Motor neuron (in vitro differentiated cells): ENCODE measurements at places on chromosomes 6 and 20.
A peak's percentile ranks its signal among the peaks of the same experiment; 100 is the strongest.

GRCh38 chr6:20893412-20893811 lies 359.2 kb downstream of the CDKAL1 start:
- ATAC-seq = no peak

- ATAC-seq = no peak
Observed at GRCh38 chr6:35703554-35703953, 14.8 kb upstream of the FKBP5 start.

DNA sequence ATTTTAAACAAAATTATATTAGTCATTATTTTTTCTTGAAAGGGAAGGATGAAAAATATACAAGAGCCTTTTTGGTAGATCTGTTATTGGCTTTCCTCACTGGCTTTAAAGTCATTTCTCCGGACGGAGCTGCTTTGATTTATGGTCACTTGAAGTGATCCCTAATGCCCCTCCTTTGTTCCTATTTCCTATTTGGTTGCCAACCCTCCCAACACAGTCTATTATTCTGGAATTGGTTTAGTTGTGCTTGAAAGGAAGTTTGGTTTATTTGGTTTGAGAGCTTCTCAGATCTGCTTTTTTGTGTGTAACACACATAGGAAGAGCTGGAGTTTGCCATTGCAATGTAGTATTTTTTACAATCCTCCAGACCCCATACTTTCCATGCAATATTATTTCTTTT lies 347.9 kb downstream of the RFPL4B start:
- ATAC-seq = peak; percentile 33

- ATAC-seq = no peak
Observed at GRCh38 chr6:57108691-57109090, 18.7 kb downstream of the ZNF451 start.

GRCh38 chr6:5667737-5668136 lies 339.0 kb downstream of the NRN1 start:
- ATAC-seq = no peak

- no peak for ATAC-seq
Observed at GRCh38 chr20:2330090-2330695, 34.4 kb downstream of the TGM3 start.

DNA sequence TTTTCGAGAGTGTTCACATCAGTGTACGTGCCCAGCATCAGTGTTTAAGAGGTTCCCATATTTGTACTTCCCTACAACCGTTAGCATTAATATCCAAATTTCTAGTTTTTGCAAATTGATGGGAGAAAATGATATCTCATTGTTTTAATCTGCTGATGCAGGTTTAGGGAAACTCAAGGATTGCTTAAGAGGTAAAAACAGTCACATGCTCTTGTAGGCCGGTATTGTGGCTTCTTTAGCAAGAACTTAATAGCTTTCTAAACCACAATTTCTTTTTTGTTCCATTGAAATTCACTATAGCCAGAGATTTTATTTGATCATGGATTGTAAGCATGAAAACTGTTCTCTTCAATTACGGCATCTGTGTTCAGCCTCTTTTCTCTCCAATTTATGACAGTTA lies 29.5 kb downstream of the BEND6 start:
- peak; percentile 69 for ATAC-seq

DNA sequence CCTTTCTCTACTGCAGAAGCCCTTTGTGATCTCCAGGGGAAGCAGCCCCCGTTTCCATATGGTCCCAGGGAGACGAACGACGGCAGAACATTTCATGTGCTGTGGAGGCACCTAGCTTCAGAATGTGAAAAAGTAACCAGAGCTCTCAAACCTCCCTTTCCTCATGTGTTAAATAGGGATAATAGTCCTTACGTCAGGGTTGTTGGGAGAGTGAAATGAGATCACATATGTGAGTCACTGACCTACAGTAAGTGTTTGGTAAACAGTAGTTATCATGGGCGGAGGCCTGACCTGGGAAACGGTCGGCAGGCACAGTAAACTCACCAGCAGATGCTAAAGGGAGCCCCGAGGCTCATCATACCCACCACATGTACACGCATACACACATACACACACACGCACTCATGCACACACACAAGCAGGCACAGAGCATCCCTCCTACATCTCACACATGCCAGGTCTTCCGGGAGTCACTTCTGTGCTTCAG lies 89.7 kb downstream of the LY86 start:
- peak; percentile 85 for ATAC-seq

DNA sequence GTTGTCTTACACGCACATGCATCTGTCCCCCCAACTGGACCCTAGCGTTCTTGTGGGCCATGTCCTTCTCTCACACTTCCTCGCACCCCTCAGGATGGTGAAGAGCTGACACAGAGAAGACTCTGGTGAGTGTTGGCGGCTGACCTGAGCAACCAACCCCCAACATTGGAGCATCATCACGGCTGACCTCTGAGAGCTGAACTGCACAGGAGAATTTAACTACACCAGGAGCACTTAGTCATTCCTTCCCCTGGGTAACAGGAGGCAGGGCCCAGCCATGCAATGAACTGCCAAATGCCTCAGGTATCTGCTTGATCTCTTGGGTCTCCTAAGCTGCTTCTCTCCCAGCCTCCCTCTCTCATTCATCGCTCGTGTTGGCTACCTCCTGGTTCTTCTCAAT lies 88.5 kb downstream of the PSMG4 start:
- no peak for ATAC-seq

GRCh38 chr6:130070792-130071191 lies 52.4 kb downstream of the L3MBTL3 start:
- no peak for ATAC-seq

DNA sequence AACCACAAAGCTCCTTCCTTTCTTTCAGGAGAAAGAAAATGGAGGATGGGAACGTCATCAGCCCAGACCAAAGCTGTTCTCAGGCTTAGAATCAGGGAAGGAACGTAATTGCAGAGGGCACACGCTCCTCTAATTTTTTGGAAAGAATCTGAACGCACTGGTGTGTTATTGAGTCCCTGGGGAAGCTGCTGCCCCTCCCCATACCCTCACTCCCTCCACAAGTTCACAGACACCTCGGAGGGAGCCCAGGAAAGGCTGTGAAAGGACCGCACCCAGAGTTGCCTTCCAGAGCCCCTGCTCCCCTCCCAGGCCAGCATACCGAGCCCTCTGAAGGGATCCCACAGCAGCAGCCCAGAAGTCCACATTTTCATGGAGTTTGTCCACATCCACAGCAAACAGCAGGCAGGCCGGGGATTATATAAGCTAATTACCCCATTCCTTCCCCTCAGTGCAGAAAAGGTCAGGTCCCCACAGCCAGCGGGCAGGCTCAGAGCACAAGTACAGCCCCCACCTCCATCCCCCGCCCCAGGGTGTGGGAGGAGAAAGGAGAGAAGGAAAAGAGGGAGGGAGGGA lies 53.7 kb downstream of the ANKRD60 start:
- no peak for ATAC-seq

GRCh38 chr6:105794239-105794638 lies 291.9 kb upstream of the PRDM1 start:
- no peak for ATAC-seq

- peak; percentile 60 for ATAC-seq
Observed at GRCh38 chr20:45963059-45964005, 8.7 kb downstream of the ZNF335 start.

DNA sequence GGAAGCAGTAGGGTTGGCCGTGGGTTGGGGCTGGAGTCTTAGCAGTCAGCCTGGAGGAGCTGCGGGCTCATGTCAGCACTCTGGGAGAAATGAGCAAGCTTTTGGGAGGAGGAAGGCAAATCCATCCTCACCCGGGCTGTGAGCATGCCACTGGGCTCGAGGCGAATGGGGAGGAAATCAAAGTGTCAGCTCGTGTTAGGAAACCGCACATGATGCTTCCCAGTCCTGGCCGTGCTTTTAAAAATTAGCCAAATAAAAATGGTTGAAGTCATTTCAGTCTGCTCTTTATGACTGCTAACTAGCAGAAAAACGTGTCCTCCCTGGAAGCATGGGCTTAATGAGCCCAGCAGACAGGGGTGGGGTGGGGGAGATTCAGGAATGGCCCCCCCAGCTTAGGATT lies 98.1 kb downstream of the NFATC2 start:
- ATAC-seq = no peak

DNA sequence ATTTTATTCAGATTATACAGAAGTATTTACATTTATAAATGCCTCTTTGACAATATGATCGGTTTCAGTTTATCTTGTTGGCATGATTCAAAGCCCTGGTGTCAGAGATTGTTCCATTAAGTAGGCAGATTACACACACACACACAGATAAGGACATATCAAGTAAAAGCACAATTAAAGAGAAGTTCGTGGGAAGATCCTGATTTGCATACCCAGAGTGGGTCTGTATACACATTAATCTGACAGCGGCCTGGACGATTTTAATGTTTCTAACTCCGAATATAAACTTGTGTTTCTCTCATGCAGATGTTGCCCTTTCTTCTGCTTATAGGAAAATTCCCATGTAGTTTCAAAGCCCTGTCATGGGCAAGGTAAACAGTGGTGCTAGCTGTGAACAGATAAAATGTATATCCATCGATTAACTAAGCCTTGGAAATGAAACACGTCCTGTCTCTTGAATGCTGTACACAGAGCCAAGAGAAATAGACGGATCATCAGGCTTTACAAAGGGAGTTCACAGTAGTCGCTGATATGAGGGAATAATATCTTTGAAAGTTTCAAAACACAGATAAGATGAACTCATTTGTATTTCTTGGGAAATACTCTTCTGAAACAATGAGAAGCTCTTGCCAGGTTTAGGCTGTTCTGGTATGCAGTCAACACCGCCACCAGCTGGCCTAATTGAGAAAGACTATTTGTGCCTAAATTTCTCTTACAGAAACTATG lies 108.2 kb upstream of the GMDS start:
- peak; percentile 76 for ATAC-seq

- no peak for ATAC-seq
Observed at GRCh38 chr6:134341999-134342567, 24.2 kb upstream of the SGK1 start.

DNA sequence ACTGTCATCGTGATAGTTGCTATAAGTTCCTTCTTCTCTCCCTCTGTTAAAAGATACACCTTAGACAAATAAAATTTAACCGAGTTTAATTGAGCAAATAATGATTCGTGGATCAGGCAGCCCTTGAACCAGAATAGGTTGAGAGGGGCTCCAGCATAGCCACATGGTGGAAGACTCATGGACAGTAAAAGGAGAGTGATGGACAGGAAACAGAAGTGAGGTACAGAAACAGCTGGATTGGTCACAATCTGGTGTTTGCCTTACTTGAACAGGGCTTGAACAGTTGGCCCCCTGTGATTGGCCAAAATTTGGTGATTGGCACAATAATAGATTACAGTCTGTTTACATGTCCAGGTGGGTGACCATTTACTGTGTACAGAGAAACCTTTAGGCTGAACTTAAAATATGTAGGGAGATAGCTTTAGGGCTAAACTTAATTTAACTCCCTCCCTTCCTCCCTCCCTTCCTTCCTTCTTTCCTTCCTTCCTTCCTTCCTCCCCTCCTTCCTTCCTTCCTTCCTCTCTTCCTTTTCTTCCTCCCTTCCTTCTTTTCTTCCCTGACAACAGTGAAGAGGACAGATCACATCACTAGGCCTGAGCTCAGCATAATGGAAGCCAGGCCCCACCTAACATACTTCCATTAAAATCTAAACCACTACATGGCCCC lies 531.8 kb upstream of the JARID2 start:
- ATAC-seq = no peak

- peak; percentile 73 for ATAC-seq
Observed at GRCh38 chr20:44460795-44461141, 14.9 kb upstream of the TTPAL start.

DNA sequence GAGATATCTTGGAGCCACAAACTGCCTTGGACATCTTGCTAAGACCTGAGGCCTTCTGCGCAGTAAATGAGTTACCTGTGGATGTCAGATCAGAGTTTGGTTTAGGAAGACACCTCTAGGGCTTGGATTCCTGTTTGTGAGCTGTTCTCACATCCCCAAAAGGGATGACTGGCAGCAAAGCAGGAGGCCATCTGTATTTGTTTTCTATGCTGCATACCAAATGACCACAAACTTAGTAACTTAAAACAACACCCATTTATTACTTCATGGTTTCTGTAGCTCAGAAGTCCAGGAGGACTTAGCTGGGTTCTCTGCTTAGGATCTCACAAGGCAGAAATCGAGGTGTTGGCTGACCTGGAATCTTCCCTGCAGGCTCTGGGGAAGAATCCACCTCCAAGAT lies 116.7 kb downstream of the UNC5CL start:
- no peak for ATAC-seq

- peak; percentile 91 for ATAC-seq
Observed at GRCh38 chr6:54801669-54802068, 44.9 kb upstream of the FAM83B start.

DNA sequence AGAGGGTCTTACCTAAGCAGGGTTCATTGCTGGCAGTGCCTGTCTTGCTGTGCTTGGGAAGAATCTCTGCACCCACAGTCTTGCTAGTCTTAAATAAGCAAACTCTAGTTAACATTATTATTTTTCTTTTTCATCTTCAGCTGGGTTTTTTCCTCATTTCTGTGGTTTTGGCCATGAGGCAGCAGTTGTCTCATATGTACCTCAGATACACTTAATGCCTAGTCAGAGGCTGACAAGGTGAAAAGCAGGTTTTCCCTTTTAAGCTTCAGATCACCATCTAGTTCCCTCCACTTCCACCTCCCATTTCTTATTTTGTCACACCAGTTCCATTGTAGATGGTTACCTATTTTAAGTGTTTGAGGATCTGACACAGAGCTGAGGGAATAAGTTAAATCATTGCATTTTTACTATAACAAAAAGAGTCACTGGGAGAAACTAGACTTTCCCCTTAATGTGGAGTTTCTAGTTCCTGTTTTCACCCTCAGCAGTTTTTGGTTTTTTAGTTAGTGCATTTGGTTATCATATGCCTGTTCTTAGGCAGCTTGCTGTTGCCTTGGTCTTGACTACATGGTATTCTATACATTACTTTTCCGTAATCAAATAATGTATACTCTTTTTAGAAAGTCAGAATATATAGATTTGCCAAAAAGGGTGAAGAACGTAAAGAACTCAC lies 46.0 kb downstream of the AFDN start:
- no peak for ATAC-seq

GRCh38 chr6:79065232-79065631 lies 12.8 kb downstream of the PHIP start:
- no peak for ATAC-seq

DNA sequence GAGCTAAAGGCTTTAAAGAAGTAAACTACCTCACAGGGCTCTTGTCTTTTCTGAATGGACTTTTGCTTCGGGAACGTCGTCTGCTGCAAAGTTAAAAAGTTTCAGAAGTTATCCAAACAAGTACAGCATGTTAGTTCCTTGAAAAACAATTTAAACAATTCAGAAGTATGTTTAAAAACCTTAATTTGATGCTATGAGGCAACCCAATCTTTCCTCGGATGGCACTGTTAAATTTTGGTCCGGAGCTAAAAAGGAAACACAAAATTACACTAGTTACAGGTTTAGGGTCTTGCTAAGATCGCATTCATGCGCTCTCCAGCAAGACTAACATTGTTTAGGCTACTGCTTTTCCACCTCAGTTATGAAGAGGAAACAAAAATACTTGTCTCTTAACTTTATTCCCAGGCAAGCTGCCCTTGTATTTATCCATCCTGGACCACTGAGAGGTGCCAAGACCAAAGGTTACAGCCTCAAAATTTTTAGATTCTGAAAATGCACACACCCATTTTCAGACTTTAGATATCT lies 12.7 kb downstream of the RBM39 start:
- ATAC-seq = no peak
